ENCODE measurements at places on chromosomes 3 and 15. TPM values are rescaled to one million over a fixed set of nuclear protein-coding genes. Genes with fewer than 3 reads are reported as not detected.

HIGD2B gene
- total RNA-seq: not detected

MKRN3 gene
- not detected for total RNA-seq

DNA sequence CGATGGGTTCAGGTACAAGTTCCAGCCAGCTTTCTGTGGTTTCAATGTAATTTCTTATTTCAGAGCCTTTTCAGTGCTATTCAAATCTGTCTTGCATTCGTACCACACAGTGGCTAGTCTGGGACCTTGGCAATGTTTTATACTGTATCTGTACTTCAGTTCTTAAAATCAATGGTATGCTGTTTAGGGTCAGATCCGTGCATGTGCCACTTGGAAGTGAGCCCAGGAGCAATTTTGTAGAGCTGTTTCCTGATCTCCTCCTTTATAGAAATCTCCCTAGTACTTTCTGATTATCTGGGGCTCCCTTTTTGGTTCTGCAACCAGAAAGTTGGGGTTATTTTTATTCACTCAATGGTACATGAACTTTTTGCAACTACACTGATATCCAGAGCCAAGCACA is 59.5 kb upstream of the NDUFB4 start:
- H3K4me3 ChIP-seq: no peak overlapping the region
- H3K36me3 ChIP-seq: no peaks in the 10 kb centered on the region
- peak; percentile 60 for DNase-seq
- H3K4me1 ChIP-seq: peaks cover 6% of the 10 kb centered on the region

- H3K4me3 ChIP-seq: no peak overlapping the region
- H3K27ac ChIP-seq: no peak overlapping the region
- H3K36me3 ChIP-seq: no peaks in the 10 kb centered on the region
- peaks cover 3% of the 10 kb centered on the region for H3K4me1 ChIP-seq
These were observed 28.5 kb upstream of the SFMBT1 start for GRCh38 chr3:53074366-53074696.

- H3K4me3 ChIP-seq: no peak overlapping the region
- no peaks in the 10 kb centered on the region for H3K36me3 ChIP-seq
- no peaks in the 10 kb centered on the region for H3K27me3 ChIP-seq
- H3K4me1 ChIP-seq: no peaks in the 10 kb centered on the region
- no peak overlapping the region for H3K27ac ChIP-seq
These were observed 278.8 kb upstream of the GADL1 start for GRCh38 chr3:31173118-31173718.

DNA sequence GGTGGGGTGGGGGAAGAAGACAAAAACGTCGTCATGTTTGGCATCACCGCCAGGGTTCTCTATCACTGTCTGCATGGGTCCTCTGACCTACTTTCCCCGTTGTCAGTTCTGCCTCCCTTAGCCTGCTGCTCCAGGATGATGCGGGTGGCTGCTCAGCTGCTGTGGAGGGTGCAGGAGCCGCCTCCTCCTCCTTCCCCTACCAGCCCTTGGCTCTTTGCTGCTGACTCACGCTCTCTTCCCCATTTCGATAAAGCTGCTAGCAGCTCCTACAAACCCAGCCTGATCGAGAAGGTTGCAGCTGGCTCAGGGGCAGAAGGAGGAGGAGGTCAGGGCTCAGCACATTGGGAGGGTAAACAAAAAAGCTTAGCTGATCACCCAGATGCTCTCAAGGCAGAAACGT is 49.5 kb upstream of the SEC13 start:
- H3K4me1 ChIP-seq: no peaks in the 10 kb centered on the region
- H3K27ac ChIP-seq: no peak overlapping the region
- DNase-seq: no peak

DNA sequence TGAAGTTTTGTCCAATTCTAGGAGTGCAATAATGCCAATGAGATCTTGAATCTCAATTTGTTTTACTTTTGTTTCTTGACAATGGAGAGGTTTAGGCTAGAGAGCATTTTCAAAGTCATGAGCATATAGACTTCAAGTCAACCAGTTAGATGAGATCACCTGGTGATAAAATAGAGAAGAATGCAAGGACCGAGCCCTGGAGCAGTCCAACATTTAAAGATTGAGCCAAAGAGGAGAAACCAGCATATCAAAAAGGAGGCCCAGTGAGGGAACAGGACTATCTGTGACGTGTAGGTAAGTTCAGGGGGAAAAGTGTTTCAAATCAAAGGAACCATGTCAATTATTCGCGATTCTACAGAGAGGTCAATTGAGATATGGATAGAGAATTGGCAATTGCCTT is 1.7 kb upstream of the PIAS1 start:
- H3K36me3 ChIP-seq: no peaks in the 10 kb centered on the region
- H3K27ac ChIP-seq: no peak overlapping the region
- H3K27me3 ChIP-seq: no peaks in the 10 kb centered on the region
- no peak overlapping the region for H3K4me3 ChIP-seq
- no peak for DNase-seq

- H3K4me1 ChIP-seq: no peaks in the 10 kb centered on the region
- H3K4me3 ChIP-seq: no peak overlapping the region
- no peaks in the 10 kb centered on the region for H3K27me3 ChIP-seq
These were observed 243.6 kb upstream of the ONECUT1 start for GRCh38 chr15:53033709-53034108.

- DNase-seq: no peak
- H3K36me3 ChIP-seq: no peaks in the 10 kb centered on the region
- H3K27me3 ChIP-seq: no peaks in the 10 kb centered on the region
- no peak overlapping the region for H3K27ac ChIP-seq
These were observed 6.5 kb upstream of the P3H2 start for GRCh38 chr3:190127195-190127594.

CHRD gene
- total RNA-seq: 6.7 TPM

DNA sequence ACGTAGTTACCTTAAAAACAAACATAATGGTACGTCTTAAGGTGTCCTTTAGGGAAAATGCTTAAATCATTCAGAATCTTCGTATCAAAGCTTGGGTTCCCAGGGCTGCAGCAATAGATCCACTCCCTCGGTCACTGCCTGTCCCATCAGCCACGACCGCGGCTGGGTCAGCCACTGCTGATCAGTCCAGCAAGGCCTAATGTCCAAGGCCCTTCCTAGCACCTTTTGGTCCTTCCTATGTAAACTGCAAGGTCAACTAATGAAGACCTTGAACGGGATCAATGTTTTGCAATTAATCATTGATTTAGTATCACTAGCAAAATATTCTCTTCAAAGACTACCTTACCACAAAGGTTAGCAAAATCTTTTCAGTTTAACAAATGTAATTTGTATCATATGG is 122.2 kb upstream of the IGF1R start:
- H3K36me3 ChIP-seq: no peaks in the 10 kb centered on the region
- DNase-seq: no peak
- no peaks in the 10 kb centered on the region for H3K27me3 ChIP-seq
- H3K4me1 ChIP-seq: peaks cover 7% of the 10 kb centered on the region

SEMA6D gene
- total RNA-seq: 5.0 TPM

OCA2 gene
- total RNA-seq: 3.9 TPM

DNA sequence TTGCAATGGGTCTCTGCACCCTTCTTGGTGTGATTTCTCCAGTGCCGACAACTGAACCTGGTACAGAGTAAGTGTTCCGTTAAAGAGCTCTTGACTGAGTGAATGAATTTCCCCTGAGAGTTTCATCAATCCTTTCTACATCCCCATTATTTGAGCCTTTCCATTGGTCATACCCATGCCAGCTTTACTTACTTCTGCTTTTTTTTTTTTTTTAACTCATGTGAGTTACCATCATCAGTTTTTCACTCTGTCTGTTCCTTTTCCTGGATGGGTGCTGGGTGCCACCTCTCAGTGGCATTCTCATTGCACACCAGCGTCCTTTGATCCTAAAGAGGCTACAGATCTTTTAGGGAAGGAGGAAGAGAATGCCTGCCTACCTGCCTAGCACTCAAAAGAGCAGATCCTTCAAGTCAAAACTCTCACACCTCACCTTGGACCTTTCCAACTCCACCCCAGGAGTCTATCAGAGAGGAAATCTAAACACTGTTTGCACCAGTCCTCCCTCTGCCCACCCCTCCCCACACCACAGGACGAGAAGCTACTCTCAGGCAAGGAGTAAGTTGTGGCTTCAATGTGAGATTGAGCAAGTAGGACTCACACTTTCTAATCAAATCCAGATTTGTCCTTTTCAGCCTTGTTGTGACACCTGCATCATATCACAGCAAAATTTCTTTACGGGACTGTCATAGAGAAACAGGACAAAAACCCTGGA is 13.1 kb upstream of the USP3 start:
- peak overlapping the region; percentile 81 for H3K27ac ChIP-seq
- DNase-seq: no peak
- no peak overlapping the region for H3K4me3 ChIP-seq
- H3K4me1 ChIP-seq: no peaks in the 10 kb centered on the region

GRCh38 chr15:28098766-28099554 is at the start of gene OCA2:
Gene OCA2, minus strand, starts transcription at chr15:28099315. Its CDS starts 17,441 bp downstream, at chr15:28081874.
- no peak within 1 kb of the TSS for H3K27ac ChIP-seq
- no peaks in the 10 kb centered on the region for H3K36me3 ChIP-seq
- H3K4me3 ChIP-seq: no peak within 1 kb of the TSS
- H3K27me3 ChIP-seq: peaks cover 13% of the 10 kb centered on the region

DNA sequence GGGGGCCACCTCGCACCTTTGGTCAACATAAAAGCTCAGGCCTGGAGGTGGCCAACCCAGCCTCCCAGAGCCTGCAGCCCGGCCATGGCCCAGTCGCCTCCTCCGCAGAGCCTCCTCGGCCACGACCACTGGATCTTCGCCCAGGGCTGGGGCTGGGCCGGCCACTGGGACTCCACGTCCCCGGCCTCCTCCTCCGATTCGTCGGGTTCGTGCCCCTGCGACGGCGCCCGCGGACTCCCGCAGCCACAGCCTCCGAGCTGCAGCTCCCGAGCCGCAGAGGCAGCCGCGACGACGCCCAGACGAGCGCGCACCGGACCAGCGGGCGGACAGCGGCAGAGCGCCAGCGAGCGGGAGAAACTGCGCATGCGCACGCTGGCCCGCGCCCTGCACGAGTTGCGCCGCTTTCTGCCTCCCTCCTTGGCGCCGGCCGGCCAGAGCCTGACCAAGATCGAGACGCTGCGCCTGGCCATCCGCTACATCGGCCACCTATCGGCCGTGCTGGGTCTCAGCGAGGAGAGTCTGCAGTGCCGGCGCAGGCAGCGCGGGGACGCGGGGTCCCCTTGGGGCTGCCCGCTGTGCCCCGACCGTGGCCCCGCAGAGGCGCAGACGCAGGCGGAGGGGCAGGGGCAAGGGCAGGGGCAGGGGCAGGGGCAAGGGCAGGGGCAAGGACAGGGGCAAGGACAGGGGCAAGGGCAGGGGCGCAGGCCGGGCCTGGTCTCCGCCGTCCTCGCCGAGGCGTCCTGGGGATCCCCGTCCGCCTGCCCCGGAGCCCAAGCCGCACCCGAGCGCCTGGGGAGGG is at the start of gene MESP2:
TSS of gene MESP2 (plus strand) at position 59 of the 799 bp plus-strand sequence. CDS start at position 85, 26 bp downstream.
- DNase-seq: peak; percentile 93
- peaks cover 3% of the 10 kb centered on the region for H3K4me1 ChIP-seq
- H3K27ac ChIP-seq: no peak within 1 kb of the TSS

GRCh38 chr15:23002920-23003319 is 22.8 kb upstream of the CYFIP1 start:
- H3K36me3 ChIP-seq: peaks cover 26% of the 10 kb centered on the region
- no peak for DNase-seq

ANKUB1 gene
- 6.7 TPM for total RNA-seq

- no peak overlapping the region for H3K4me3 ChIP-seq
- no peaks in the 10 kb centered on the region for H3K4me1 ChIP-seq
- H3K27me3 ChIP-seq: no peaks in the 10 kb centered on the region
- no peak for DNase-seq
- no peak overlapping the region for H3K27ac ChIP-seq
- H3K36me3 ChIP-seq: no peaks in the 10 kb centered on the region
These were observed 110.3 kb upstream of the ALDH1A3 start for GRCh38 chr15:100769043-100769974.

- no peak for DNase-seq
- no peak overlapping the region for H3K4me3 ChIP-seq
- H3K27me3 ChIP-seq: no peaks in the 10 kb centered on the region
- H3K36me3 ChIP-seq: no peaks in the 10 kb centered on the region
- H3K4me1 ChIP-seq: peaks cover 20% of the 10 kb centered on the region
These were observed 54.8 kb downstream of the SMAD3 start for GRCh38 chr15:67120009-67120838.

DNA sequence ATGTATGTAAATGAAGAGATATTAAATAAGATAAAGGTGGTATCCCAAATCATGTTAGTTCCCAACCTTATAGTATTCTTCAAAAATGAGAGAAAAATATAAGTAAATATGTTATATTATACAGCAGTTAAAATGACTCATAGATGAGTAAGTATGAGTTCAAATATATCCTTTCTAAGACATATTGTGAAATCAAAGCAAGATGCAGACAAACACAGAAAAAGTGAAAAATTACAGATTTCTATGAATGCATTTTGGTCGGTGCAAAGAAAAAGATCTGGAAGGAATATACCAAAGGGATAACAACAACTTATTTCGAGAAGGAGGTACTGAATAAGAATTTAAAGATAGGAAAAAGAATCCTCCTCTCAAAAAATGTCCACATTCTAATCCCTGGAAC is 181.2 kb upstream of the TTC14 start:
- no peak for DNase-seq
- no peaks in the 10 kb centered on the region for H3K4me1 ChIP-seq
- no peak overlapping the region for H3K27ac ChIP-seq
- H3K27me3 ChIP-seq: no peaks in the 10 kb centered on the region
- no peaks in the 10 kb centered on the region for H3K36me3 ChIP-seq
